RKO (cell line): ENCODE measurements at places on chromosomes 1 and 21.

GRCh38 chr1:35924838-35925237 is 6.1 kb upstream of the AGO3 start:
- DNase-seq = no peak

DNA sequence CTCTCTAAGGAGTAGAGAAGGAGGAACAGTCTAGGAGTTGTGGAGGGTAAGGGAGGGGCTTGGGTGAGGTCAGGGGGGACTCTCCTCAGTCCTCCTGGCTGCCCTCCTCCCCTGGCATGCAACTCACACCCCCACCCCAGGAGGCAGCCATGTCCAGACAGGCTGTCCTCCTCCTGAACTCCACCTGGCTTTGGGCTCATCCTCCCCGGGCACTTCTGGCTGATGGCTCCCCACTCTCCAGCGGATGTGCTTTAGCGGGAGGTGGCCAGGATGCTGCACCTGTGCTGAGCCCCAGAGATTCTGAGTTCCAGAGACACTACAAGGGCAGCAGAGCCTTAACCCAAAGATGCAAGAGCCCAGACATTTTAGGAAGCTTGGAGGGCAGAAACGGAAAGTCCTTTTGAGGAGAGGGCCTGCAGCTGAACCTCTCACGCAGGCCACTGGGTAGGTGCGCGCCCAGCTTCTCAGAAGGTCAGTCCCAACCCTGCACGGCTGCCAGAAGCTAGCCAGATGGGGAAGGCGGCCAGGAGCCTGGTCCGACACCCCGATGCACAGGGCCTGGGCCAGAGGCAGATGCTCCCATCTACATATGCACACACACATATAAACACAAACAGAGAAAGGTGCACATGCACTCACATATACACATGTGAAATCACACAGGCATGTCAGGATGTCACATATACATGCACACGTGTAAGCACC is 83.4 kb downstream of the PDE9A start:
- DNase-seq = no peak

DNA sequence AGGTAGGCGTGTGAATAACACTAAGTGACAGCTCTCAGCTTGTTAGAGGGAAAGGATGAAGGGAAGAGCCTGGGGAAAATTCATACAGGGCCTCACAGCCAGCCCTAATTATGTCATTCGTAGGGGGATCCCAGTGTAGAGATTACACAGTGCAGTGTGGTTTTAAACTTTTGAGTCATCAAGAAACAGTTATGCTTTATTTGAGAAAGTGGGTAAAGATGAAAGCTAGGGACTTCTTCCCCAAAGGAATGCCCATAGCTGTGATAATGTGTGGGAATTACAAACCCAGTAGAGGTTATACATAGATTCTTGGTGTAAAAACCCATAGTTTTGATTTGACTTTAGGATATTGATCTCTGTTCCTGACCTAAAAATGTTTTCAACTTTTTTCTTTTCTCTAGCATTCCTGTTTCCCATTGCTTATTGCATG is 1.9 kb downstream of the TTF2 start:
- DNase-seq = peak; percentile 77

DNA sequence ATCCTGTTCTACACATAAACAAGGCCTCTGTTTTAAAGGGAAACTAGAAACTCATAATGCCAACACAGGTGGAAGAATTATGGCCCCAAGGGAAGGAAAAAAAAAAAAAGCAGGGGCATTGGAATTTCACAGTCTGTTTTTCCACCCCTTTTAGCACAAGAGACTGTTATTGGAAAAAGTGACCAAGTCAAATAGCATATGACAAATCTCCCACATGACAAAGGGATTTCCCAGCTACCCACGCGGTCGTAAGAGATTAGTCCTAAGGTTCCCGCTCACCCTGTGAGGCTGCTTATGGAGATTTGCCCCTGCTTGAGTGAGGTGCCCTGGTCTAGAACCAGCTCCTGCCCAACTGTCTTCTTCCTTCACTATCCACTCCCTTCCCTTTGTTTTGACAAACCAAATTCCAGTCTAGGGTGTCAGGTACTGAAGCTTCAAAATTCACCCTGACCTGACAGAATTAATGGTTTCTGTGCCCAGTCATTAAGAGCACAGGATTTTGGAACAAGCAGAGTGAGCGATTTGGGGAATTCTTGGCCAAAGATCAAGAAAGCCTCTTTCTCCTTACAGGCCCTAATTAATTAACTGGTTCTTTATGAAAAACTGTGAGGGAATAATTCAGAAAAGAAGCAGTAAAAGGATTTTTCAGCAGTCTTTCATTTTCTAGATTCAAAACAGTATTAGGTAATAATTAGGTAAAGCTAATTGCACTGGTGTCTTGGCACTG is 107.3 kb downstream of the NMNAT2 start:
- DNase-seq = peak; percentile 14

DNA sequence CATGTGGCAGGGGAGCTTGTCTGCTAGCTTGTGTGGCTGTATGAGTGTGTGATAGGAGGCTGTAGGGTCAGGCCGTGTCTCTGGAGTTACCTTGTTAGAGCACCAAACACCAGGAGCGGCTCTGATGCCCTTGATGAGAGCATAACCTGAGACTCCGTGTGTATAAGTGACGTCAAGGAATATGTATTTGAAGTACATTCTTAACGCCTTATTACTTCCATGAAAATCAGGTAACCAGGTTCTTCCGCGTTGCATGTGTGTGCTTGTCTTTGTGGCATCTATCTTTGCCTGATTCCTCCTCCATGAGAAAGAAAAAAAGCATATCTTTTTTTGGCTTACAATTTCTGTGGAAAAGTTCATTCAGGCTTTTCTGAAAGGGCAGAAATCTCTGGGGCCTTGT is 4.6 kb downstream of the OLFML3 start:
- DNase-seq = no peak

GRCh38 chr1:85650645-85651044 is 57.6 kb downstream of the ZNHIT6 start:
- DNase-seq = no peak

- DNase-seq = no peak
Observed at GRCh38 chr1:25710583-25711347, 89.2 kb upstream of the SELENON start.

DNA sequence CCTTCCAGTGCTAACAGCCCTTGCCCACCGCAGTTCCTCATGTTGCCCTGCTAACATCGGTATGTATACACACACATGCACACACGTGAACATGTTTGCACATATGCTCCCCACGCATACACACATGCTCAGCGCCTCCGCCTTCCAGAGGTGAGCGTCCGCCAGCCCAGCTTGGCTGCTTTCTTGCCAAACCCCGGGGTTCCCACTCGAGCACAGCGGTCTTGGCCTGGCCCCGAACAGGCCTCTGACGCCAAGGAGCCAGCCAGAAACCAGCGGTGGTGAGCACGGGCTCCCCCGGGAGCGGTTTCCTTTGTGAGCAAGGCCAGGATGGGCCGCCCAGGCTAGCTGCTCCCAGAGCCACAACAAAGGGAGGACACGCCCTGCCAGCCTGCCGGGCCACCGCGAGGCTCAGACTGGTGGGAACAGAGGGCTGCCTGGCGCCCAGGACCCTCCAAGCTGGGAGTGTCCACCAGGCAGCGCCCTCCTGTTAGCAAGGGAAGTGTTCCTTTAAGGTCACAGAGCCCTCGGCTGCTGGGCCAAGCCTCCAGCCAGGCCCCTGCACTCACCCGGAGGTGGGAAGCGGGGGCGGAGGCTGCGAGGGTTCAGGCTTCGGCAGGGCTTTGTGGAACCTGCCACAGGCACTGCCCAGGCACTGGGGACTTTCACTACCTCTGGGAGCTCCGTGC is 65.4 kb downstream of the ALPL start:
- DNase-seq = no peak

DNA sequence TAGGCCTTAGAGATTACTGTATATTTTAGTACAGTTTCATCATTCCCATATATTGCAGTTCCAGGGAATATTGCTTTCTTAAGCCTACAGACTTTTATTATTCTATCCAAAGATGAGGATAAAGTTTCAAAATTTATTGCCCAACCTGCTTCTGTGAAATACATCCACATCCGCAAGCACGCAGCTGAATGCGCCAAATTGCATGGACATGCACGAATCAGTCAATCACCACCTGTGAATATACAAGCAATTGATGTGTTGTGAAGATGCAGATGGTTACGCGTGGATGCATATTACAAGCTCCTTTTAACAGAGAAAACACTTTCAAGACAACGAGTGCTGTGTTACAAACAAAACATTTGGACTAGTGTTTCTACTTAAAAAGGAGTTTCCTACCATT is 577.8 kb upstream of the PLXNA2 start:
- no peak for DNase-seq

DNA sequence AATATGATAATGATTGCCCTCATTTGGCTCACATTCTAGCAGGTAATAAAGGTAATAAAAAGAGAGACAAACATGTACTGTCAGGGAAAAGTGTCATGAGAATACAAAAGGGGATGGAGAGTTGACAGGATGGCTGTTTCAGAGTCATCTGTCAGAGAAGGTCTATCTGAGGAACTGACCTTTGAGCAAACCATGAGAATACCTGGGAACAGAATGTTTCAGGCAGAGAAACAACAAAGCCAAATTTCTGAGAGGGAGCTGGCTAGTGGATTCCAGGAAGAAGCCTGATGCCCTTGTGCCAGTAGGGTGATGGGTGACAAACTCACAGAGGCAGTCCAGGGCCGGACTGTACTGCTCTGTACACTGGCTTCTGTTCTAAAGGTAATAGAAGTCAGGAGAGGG is 107.2 kb downstream of the C1orf21 start:
- DNase-seq = no peak

GRCh38 chr1:182616130-182617013 is 12.2 kb upstream of the RGS16 start:
- no peak for DNase-seq

DNA sequence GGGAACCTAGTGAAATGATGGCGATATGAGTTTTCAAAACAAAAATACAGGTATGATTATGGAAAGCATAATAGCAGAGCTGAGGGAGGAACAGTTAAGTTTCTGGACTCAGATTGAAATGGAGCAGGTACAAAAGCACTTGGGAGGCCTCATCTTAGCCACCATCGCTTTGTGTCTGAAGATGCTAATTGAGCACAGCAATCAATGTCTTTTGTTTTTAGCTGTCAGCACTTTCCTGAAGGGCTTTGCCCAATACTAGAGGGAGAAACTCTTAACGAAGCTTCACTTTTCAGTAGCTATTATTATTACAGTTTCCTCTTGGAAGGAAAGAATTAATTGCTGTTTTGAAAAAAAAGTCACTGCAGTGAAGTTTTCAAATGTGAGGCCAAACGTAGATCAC is 348.7 kb downstream of the RWDD3 start:
- DNase-seq = no peak

DNA sequence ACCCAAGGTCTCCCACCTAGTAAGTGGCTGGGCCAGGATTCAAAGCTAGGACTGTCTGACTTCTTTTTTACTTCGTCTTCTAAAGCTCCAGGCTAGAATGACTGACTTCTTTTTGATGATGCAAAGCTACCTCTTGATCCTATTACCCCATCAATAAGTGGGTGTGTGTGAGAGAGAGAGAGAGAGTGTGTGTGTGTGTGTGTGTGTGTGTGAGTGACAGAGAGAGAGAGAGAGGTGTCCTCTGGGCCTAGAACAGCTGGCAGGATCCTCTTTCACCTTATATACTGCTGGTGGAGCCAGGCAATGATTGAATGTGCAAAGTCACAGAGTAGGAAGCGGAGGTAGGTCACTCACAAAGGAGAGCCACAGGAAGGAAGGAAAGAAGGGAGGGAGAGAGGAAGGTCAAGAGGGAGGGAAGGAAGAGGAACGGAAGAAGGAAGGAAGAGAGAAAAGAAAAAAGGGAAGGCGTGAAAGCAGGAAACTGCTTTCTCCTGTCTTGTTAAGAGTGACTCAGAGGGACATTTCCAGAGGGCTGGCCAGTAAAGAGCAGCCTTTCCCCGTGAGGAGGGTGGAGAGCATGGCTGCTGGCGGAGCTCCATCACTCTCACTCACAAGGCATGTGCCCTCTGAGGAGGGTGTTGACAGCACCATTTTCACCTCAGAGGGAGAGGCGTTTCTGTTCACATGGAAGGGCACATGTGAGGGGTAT is 68.9 kb downstream of the CDC7 start:
- peak; percentile 60 for DNase-seq

- no peak for DNase-seq
Observed at GRCh38 chr1:78040484-78041089, 5.2 kb upstream of the GIPC2 start.

DNA sequence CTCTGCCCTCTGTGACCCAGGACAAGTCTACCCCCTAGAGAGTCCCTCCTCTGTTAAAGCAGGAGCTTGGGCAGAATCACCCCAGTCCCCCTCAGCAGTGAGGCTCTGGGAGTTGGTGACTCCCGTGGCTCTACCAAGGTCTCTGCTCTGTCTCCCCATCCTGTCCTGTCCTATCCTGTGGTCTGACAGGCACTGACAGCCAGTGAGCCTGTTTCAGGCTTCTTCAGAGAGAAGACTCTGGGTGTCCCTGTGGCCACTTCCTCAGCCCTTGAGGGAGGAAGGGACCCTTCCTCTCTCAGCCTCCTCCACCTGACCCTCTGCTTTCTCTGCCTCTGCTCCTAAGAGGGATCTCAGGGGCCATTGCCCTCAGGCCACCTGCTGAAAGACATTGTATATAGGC is 148.7 kb downstream of the FCRL5 start:
- DNase-seq = no peak

DNA sequence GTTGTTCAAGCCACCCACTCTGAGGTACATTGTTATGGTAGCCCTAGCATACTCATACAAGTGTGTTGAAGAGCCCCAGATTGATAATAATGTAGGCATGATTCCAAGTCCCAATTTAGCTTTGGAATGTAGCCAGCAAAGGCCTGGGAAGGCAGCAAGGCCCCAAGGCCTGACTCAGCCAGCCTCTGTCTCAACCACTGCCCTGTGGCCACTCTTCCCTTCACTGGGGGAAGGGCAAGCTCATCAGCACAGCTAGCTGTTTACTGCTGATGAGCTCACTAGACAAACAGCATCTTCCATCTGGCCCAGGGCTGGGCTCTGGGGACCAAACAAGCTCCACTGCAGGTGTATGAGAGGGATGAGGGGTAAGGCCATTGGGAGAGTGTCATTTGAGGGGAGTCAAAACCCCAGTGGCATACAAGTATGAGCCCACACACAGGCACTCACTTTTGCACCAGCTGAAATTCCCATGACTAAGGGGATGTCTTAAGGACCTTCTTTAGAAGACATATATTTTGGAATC is 2.2 kb upstream of the IRF6 start:
- peak; percentile 37 for DNase-seq

DNA sequence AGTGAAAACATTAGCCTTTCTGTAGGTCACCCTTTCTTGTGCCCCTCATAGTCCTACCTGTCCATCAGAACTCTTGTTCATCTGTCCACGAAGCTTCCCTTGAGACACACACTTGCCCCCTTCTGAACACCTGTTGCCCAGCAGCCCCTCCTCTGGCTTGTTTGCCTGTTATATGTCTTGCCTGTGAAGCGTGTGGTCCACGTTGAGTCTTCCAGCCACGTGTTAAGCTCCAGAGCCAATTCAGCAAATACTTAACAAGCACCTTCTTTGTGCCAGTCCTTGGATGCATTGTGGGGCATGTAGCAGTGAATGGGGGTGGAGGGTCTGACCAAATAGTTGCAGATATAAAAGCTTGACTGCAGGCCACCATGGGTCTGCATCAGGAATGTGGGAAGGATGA is 66.6 kb downstream of the MAN1C1 start:
- no peak for DNase-seq

- no peak for DNase-seq
Observed at GRCh38 chr1:16243215-16243610, 6.2 kb upstream of the CPLANE2 start.
